ENCODE measurements at places on chromosomes 4 and X. TPM values are rescaled to one million over a fixed set of nuclear protein-coding genes. Genes with fewer than 3 reads are reported as not detected.
A peak's percentile ranks its signal among the peaks of the same experiment; 100 is the strongest.

DNA sequence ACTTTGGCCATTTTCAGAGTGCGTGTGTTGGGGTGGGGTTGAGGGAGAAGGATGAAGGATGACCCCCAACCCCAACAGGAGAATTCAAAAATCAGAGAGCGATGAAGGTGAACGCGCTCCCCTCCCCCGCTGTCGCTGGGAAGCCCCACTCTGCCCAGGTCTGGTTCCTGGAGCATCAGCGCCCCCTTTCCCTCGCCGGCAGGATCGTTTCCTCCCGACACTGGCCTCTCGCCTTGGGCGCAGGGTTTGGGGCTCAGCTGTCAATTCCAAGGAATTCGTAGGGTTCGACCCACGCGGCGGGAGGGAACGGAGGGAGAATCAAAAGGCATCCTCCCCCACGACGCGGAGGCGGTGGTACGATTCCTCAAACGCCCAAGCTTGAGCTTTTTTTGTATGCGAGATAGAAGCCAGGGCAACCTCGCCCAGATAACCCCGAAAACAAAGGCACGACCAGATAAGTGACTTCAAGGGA, 1.0 kb upstream of the PDGFRA start:
- no peak overlapping the region for H3K27ac ChIP-seq
- peak overlapping the region; percentile 23 for H3K4me3 ChIP-seq
- peak; percentile 21 for DNase-seq
- H3K36me3 ChIP-seq, result peaks cover 5% of the 10 kb centered on the region
- peaks cover 92% of the 10 kb centered on the region for H3K27me3 ChIP-seq

- H3K27ac ChIP-seq, result no peak overlapping the region
- H3K36me3 ChIP-seq, result no peaks in the 10 kb centered on the region
- DNase-seq, result no peak
- H3K27me3 ChIP-seq, result no peaks in the 10 kb centered on the region
- peaks cover 4% of the 10 kb centered on the region for H3K4me1 ChIP-seq
Measured at GRCh38 chr4:90542216-90542615, 415.0 kb downstream of the CCSER1 start.

GRCh38 chr4:176676901-176677300, 115.8 kb downstream of the VEGFC start:
- no peaks in the 10 kb centered on the region for H3K27me3 ChIP-seq
- no peaks in the 10 kb centered on the region for H3K36me3 ChIP-seq
- DNase-seq, result no peak
- no peak overlapping the region for H3K27ac ChIP-seq
- no peak overlapping the region for H3K4me3 ChIP-seq

DNA sequence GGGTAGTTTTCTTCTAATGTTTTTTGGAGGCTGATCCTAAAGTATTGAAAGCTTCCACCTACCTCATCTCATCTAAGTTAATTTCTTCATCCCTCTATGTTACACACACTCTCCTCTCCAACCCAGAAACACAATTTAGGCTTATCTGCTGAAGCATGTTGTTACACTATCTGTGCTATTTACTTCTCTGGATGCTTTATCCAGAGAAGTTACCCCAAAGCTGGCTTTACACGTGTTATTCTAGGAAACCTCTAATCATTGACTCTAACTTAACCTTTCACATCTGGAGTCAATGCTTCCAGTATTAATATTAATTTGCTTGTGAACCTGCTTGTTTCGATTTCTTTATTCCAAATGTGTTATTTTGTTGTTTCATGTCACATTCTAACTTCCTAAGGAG, 87.3 kb upstream of the NMU start:
- H3K4me1 ChIP-seq, result no peaks in the 10 kb centered on the region
- no peaks in the 10 kb centered on the region for H3K27me3 ChIP-seq
- DNase-seq, result no peak
- H3K27ac ChIP-seq, result no peak overlapping the region
- H3K4me3 ChIP-seq, result no peak overlapping the region

DNA sequence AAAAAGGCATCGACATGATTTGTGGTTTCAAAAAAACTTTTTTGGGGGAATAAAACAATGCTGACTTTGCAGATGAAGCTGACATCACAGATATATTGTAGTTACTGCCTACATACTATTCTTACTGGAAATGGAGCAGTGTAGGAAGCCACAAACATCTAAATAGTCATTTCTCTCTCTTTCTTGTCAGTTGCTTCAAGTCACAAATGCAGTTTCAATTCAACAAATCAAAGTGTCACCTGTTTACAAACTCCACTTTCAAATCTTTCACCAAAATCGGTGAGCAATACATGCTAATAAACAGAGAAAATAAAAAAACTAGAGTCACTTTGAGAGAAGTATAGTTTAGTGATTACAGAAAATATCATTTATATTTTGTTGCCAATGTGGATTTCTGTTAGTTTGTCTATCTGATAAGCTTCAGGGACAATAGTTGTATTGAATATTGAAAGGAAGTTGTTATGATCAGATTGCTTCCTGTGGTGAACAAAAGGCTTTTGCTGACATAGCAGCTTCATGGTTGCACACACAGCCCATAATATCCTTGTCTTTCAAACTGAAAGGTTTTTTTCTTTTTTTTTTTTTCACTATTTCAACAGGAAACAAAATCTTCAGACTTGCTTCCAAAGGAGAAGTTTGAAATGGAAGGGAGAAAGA, 49.7 kb upstream of the PTPN13 start:
- H3K4me1 ChIP-seq, result no peaks in the 10 kb centered on the region
- H3K36me3 ChIP-seq, result no peaks in the 10 kb centered on the region
- H3K4me3 ChIP-seq, result no peak overlapping the region
- no peak overlapping the region for H3K27ac ChIP-seq
- DNase-seq, result no peak

DNA sequence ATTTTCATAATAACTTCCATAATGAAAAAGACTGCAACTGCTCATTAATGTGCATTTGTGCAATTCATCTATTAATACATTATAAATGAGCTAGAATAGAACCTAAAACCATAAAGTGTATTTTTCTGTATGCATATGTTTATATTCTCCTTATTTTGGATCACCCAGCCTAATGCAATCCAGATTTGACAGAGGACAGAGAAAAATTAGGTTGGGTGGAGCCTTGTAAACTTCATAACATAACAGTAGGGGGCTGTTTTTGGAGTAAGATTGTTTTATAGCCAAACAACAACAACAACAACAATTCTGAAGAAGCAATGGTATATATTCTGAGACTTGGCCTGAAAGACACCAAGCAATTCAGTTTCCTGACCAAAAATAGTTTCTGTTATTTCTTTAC, 615.3 kb upstream of the SLIT2 start:
- no peaks in the 10 kb centered on the region for H3K27me3 ChIP-seq
- no peak for DNase-seq
- H3K4me3 ChIP-seq, result no peak overlapping the region

P2RY4 gene
- polyA plus RNA-seq, result not detected

POU4F2 gene
- not detected for polyA plus RNA-seq

Data from naive B cell (primary cell).